ENCODE measurements at places on chromosomes 3 and 15.
A peak's percentile ranks its signal among the peaks of the same experiment; 100 is the strongest.

DNA sequence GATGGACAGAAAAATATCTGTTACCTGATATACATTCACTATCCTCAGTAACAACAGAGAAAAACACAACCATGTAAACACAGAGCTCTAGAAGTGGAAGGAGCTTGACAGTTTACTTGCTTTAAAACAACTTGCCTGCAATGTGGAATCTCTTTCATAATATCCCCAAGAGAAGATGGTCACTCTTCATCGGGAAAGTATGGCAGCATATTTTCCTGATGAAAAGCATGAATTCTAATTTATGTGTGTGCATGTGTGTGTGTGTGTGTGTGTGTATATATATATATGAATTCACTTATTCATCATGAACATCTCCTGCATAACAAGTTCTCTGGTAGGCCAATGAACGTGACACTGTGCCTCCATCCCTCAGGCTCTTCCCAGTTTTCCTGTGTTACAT, 81.2 kb downstream of the EFL1 start:
- DNase-seq: no peak

DNA sequence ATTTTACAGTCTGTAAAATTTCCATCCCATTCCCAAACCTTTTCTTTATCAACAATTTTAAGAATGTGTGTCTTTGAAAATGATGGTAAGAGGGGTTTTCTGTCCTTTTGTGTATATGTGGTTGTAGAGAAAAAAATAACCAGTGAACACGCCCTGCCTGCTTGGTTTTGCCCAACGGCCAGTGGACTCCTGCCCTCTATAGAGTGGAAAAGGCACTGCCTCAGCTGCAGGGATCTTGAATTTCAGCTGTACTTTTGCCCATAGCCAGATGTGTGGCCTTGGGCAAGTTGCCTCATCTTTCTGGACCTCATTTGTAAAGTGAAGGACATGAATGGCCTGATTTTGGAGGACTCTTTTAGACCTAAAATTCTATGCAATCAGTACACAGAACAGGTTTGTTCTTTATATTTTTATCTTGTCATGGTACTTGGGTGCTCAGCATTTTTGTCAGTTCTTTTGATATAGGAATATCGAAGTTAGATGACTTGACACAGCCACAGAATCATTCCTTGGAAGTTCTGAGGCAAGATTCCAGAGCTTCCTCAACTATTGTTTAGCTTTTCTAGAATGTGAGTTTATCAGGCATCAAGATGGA, 81.0 kb downstream of the CLDN11 start:
- no peak for DNase-seq

- no peak for DNase-seq
Observed at GRCh38 chr15:67050522-67051087, 14.8 kb upstream of the SMAD3 start.

- no peak for DNase-seq
Observed at GRCh38 chr3:98829246-98829832, 66.2 kb downstream of the ST3GAL6 start.

DNA sequence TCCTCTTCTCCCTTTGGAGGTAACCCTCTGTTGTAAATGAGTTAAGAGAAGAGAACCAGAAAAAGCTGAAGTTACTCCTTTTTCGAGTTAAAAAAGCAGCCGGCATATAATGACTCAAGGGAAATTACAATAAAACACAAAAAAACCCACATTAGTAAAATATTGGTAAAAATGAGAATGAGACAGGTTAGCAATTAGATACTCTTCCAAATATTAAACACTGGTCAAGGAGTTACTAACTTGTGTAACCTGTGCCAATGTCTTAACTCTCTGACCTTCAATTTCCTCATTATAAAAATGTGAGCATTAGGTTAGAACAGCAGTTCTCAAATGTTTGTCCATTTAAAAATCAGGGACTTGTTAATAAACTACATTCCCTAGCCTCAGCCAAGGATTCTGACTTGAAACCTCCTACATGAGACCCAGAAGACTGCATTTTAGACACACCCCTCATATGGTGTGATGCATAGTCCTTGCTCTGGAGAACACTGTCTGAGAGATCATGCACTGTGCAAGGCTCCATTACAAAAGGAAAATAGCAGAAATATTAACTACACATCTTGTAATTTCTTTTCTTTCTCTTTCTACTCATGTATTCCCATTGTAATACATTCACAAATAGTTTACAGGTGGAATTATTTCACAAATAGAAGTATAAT, 42.7 kb upstream of the TOP2B start:
- no peak for DNase-seq

- DNase-seq: no peak
Observed at GRCh38 chr3:17945799-17946399, 203.5 kb upstream of the TBC1D5 start.

- DNase-seq: no peak
Observed at GRCh38 chr15:24223739-24224138, 451.8 kb upstream of the NPAP1 start.

DNA sequence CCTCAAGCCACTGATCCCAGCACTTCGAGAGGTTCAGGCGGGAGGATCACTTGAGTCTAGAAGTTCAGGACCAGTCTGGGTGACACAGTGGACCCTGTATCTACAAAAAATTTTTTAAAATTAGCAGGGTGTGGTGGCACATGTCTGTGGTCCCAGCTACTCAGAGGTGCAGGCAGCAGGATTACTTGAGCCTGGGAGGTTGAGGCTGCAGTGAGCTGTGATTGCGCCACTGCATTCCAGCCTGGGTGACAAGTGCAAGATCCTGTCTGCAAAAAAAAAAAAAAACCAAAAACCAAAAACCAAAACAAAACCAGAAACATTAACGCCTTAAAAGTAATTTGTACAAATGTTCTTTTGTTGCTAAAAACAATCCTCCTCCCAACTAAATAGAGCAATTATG, 27.9 kb upstream of the SLC12A8 start:
- DNase-seq: no peak

DNA sequence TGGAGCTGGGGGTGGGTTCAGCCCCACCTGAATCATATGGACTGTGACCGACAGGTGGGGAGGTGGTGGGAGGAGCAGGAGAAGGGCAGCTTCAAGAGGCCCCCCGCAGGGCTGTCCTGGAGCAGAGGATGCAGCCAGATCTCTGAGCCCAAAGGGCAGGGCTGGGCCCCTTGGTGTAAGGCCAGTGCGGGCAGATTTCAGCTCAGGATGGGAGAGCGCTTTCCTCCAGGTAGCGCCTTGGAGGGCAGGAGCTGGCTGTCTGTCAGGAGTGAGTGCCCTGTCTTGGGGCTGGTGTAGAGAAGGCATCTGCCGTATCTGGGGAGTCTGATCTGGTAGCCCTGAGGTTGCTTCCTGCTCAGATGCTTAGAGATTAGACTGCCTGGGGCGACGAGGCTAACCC, 7.3 kb downstream of the TMEM43 start:
- DNase-seq: no peak

GRCh38 chr3:168431491-168431890, 335.8 kb upstream of the GOLIM4 start:
- DNase-seq: no peak

GRCh38 chr15:70014331-70014730, 83.4 kb downstream of the TLE3 start:
- no peak for DNase-seq

DNA sequence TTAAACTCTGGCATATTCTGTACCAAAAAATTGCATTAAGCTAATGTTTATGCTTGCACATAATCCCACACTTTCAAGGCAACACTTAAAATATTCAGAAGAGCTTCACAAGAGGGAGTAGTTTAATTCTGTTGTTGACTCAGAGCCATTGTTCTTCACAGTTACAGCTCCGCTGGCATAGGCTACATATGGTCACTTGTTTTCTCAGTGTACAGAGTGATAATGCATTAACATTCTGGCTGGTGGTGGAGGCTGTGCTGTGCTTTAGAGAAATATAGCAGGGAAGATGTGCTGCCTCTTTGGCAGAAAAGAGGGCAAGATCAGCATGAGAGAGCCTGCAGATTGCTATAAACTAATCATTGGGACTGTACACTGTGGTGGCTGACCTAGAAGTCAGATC, 13.3 kb downstream of the NLGN1 start:
- DNase-seq: peak; percentile 19

DNA sequence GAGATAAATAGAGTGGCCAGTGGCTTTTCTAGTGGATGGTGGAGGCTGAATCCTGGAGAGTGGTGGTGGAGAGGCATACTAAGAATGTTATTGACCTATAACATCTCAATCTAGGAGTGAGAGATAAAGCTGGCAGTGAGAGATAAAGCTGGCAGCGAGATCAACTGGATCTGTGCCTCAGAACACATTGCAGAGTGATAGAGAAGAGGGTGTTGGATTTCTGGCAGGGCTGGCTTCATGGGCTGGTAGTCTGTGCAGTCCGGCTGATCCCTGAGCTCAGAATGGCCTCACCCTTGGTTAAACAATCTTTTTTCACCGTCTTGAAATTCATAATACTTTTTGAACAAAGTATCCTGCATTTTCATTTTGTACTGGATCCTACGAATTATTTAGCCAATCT, 221.2 kb downstream of the NLGN1 start:
- DNase-seq: no peak

- no peak for DNase-seq
Observed at GRCh38 chr3:170553788-170554757, 31.8 kb downstream of the SLC7A14 start.

GRCh38 chr3:16455001-16455400, 58.5 kb downstream of the RFTN1 start:
- no peak for DNase-seq

GRCh38 chr15:92034227-92034626, 180.7 kb downstream of the SLCO3A1 start:
- no peak for DNase-seq

- DNase-seq: no peak
Observed at GRCh38 chr3:58711871-58712270, 45.3 kb upstream of the FAM3D start.

Measured in NCI-H2107 (cell line).